Activated T-helper 1 cell treated with anti-CD3 and anti-CD28 coated beads, Interleukin-2, amount 50 U/mL, for 16 hours (primary cell): ENCODE measurements at places on chromosomes 16 and 17.

DNA sequence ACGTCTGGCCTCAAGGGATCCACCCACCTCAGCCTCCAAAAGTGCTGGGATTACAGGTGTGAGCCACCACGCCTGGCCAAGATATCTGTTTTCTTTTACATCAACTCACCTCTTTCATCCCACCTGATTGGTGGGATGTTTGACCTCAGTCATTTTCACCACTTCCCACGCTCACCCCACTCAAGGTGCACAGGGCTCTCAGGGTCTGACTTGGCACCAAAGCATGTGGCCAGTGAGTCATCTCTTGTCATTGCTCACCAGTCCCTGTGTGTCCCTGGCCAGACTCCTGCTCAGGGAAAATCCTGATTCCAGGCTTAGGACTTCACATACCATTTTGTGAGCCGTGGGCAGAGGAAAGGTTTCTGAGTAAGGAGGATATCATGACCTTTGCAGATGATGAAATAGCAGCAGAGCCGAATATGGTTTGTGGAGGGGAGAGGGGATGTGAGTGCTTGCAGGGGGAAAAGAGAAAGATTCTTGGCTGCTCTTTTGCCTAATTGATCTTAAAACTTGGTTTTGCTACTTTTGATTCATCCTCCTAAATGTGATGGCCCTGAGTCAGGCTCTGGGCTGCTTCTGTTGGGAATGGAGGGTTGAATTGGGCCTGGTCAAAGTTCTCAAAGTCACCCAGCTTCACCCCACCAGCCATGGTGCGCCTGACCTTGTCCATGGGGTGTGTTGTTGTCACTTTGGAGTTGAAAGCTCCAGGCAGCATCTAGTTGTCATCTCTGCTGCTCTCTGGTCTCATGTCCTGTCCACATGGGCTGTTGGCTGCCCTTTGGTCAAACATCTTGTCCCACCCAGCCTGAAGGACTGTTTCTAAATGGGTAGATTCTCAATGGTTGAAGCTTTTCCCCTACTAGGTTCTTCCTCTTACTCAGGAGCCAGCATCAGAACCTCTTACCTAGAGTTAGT is 6.0 kb upstream of the KCNH6 start:
- DNase-seq, result no peak

DNA sequence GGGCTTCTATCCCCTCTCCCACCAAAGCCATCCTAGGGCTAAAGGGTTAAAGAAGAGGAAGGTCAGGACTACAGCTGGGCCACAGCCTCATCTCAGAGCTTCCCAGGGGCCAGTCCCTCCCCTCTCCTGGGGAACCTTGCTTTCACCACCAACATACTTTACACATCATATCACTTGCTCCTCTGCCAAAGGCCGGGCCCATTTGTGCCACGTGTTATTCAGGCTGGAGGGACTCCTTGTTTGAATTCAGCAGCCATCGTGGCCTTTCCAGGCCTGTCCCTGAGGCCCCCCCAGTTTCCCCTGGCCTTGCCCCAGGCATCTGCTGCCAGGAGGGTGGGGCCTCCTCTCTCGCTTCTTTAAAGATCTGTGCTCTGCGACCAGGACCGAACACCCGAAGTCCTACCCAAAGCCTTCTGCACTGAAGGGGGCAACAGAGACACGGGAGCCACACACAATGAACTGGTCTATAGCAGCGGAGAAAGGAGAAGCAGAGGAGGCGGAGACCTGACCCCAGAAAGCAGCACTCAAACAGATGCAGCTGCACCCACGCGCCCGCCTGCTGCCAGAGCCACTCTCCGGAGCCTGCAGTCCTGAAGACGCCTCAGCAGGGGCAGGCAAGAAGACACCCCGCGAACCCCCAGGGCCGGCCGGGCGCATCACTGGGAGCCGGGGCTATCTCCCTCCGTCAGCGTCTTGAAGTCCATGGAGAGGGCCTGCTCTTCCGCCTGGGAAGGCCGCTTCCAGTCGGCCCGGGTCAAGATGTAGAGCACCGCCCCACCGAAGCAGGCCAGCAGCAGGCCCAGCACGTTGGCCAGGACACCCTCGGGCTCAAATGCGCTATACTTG is 12.1 kb downstream of the CYB561 start:
- DNase-seq, result no peak

GRCh38 chr17:60704170-60704569 is 26.5 kb downstream of the BCAS3 start:
- DNase-seq, result no peak

DNA sequence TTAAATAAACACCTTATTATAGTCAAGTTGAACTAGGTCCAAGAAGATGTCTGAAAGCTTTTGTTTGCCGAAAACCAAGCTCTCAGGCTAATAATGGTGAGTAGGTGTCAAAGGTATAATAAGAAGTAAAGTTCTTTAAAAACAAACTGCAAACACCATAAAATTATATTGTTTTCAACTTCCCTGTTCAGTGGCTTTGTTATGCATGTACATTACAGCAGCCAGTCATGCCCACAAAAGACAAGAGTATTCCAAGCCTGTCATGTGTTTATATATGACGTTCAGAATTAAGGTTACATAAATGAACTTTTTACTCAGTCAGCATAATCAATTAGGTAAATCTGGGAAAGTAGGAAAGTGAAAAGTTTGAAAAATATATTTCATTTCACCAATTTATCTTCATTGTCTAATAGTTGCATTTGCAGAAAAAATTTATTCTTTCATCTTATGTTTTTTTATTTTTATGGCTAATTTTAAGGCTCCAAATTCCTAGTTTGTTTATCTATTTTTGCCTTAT is 928.7 kb upstream of the SOX9 start:
- DNase-seq, result no peak

DNA sequence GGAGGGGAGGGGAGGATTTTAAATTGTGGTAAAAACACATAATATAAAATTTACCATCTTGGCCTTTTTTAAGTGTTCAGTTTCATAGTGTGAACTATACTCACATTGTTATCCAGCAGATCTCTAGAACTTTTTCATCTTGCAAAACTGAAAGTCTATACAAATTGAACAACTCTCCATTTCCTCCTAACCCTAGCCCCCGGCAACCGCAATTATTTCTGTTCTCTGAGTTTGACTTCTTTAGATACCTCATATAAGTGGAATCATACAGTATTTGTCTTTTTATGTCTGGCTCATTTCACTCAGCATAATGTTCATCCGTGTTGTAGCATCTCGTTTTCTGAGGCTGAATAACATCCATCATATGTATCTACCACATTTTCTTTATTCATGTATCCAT is 30.0 kb upstream of the MRTFB start:
- DNase-seq, result no peak

DNA sequence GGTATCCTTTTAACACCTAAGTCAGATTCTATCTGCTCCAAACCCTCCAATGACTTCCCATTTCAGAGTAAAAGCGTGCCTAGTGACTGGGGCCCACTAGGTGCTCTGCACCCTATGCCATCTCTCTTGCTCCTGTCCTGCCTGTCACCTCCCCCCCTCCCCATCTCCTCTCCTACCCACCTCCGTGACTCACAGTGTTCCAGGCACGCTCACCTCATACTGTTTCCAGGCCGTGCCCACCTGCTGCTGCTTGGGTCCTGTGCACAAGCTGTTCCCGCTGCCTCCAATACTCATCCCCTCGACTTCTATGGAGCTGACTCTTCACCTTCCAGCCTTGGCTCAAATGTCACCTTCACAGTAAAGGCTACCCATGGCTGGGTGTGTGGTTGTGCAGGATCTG is 21.7 kb downstream of the DNAH3 start:
- no peak for DNase-seq

- DNase-seq, result no peak
Observed at GRCh38 chr17:17873450-17873991, 36.7 kb upstream of the SREBF1 start.

DNA sequence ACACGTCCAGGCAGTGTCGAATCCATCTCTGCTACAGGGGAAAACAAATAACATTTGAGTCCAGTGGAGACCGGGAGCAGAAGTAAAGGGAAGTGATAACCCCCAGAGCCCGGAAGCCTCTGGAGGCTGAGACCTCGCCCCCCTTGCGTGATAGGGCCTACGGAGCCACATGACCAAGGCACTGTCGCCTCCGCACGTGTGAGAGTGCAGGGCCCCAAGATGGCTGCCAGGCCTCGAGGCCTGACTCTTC is 7.2 kb upstream of the CD68 start:
- no peak for DNase-seq

GRCh38 chr17:60959011-60959410 is 281.4 kb downstream of the BCAS3 start:
- no peak for DNase-seq

- DNase-seq, result no peak
Observed at GRCh38 chr17:11503308-11504035, 94.8 kb upstream of the DNAH9 start.

DNA sequence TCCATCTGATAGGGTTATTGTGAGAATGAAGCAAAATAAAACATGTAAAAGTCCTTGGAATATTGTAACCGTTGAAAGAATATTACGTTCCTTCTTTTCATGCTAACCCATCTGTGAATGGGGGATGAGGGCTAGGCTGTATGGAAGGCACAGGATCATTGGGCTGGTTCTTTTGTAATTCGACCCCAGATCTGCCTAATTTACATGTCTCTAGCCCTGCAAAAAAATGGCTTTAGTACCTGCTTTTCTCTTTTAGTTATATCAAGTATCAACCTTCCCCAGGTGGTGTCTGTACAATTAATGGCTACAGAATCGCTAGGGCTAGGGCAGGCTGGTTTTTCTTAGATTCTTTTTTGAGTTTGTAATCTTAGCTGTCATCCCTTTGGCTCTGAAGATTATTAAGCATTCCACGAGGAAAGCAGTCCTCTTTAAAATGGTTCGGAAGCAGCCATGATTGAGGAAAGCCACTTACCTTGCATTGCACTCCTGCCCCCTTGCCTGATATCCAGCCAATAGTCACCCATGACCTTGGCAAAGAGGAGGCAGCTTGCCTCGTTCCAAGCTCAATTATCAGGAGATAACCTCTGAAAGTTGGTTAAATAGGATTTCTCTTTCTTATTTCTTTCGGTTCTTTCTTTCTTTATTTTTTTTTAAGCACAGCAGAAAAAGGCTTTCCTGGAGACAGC is 153.9 kb upstream of the ZKSCAN2 start:
- DNase-seq, result no peak

GRCh38 chr17:1972487-1973160 is 52.5 kb downstream of the RTN4RL1 start:
- DNase-seq, result no peak

DNA sequence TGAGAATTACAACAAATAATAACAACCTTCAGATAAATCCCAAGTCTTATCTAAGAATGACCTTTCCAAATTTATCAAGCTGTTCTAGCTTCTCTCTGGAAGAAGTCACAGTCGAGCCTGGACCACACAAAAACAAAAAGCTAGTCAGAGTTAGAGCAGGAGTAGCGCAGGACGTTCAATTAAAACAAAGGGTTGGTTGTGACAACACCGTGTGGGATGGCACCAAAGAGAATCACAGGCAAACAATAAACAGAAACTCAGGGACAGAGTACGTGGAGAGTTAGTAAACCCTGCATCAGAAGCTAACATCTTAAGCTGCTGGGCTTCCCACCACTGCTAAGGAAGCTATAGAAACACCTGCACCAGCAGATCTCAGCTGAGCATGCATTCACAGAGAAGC is 23.8 kb downstream of the ARHGAP17 start:
- no peak for DNase-seq

DNA sequence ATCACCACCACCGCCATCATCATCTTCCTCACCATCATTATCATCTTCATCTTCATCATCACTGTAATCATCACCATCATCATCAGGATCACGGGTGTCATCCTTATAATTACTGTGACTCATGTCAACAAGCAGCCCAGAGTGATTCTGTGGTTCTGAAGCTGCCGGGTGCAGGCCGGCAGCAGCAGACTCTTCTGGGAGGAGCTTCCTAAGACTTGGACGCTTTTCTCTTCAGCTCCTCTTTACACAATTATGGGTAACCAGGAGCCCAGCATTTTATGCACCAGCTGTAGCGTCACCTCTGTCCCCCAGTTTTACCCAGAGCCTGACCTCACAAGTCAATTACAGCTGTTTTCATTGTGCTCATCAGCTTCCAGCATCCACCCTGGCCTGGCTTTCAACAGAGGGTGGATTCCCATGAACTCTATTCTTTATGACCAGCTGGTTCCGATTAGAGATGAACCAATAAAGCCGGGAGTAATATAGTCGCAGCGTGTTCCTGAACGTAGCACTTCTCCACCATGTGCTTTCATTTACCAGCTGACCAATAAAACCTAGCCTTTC is 275.8 kb downstream of the FOXL1 start:
- no peak for DNase-seq

- DNase-seq, result no peak
Observed at GRCh38 chr16:14629612-14629918, 495 bp downstream of the PARN start.

GRCh38 chr16:69123910-69124309 is 8.5 kb downstream of the CHTF8 start:
- DNase-seq, result no peak

DNA sequence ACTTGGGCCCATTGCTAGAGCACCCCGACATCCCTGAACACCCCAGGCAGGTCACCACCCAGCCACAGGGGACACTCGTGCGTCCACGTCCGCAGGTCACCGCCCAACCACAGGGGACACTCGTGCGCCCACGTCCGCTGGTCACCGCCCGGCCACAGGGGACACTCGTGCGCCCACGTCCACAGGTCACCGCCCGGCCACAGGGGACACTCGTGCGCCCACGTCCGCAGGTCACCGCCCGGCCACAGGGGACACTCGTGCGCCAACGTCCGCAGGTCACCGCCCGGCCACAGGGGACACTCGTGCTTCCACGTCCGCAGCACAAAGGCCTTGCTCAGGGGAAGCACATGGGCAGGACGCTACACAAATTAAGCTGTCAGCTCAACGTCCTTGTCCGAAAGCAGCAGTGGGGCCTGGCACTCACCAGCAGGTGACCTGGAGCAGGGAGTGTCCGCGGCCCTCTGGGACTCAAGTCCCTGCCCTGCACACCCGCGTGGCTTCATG is 17.7 kb downstream of the GALNS start:
- no peak for DNase-seq

DNA sequence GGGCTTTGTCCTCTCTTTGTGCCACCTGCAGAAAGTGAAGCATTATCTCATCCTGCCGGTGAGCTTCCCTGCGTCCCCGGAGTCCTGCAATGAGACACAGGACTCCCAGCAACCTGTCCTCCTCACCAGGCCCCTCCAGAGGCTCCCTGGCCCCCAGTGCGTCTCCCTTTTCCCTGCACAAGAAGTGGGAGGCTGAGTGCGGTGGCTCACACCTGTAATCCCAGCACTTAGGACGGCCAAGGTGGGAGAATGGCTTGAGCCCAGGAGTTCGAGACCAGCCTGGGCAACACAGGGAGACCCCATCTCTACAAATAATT is 8.4 kb downstream of the GRB7 start:
- DNase-seq, result no peak

DNA sequence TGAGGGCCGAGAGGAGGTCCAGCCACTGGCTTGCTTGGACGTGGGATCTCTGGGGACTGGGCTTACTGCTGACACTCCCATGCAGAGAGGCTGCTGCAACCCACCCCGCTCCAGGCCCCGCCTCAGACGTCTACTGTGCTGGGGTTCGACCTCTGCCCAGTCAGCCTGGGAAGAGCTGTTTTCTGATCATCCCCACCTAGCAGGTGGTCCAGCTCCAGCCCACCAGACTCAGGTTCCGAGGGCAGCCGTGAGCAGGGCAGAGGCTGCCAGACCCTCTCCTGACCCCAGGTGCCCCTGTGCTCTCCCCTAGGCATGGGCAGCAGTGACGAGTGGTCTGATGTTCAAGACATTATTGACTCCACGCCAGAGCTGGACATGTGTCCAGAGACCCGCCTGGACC is 23.4 kb downstream of the NME3 start:
- DNase-seq, result no peak
